ENCODE measurements at places on chromosomes 2 and 18.

DNA sequence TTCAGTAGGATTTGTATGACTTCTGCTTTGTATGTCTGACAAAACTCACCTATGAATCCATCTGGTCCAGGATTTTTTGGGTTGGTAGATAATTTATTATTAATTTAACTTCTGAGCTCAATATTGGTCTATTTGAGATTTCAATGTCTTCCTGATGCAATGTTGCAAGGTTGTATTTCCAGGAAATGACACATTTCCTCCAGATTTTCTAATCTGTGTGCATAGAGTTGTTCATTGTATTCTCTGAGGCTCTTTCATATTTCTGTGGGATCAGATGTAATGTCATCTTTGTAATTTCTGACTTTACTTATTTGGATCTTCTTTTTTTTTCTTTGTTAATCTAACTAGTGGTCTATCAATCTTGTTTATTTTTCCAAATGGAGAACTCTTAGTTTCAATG, 584.7 kb upstream of the SETBP1 start:
- H3K4me3 ChIP-seq: no peak overlapping the region
- H3K27me3 ChIP-seq: no peaks in the 10 kb centered on the region
- H3K4me1 ChIP-seq: no peaks in the 10 kb centered on the region
- DNase-seq: no peak
- no peaks in the 10 kb centered on the region for H3K36me3 ChIP-seq
- no peak overlapping the region for H3K27ac ChIP-seq

- DNase-seq: no peak
- no peak overlapping the region for H3K4me3 ChIP-seq
- no peaks in the 10 kb centered on the region for H3K36me3 ChIP-seq
- H3K27me3 ChIP-seq: no peaks in the 10 kb centered on the region
Measured at GRCh38 chr2:240032406-240033329, 2.4 kb upstream of the OR6B2 start.

- H3K4me3 ChIP-seq: no peak overlapping the region
- no peak for DNase-seq
- H3K27me3 ChIP-seq: no peaks in the 10 kb centered on the region
- peaks cover 4% of the 10 kb centered on the region for H3K4me1 ChIP-seq
- no peak overlapping the region for H3K27ac ChIP-seq
Measured at GRCh38 chr2:119520696-119521432, 3.4 kb downstream of the SCTR start.

- no peaks in the 10 kb centered on the region for H3K36me3 ChIP-seq
- no peak for DNase-seq
- no peak overlapping the region for H3K4me3 ChIP-seq
Measured at GRCh38 chr2:215556979-215557378, 121.1 kb upstream of the FN1 start.

DNA sequence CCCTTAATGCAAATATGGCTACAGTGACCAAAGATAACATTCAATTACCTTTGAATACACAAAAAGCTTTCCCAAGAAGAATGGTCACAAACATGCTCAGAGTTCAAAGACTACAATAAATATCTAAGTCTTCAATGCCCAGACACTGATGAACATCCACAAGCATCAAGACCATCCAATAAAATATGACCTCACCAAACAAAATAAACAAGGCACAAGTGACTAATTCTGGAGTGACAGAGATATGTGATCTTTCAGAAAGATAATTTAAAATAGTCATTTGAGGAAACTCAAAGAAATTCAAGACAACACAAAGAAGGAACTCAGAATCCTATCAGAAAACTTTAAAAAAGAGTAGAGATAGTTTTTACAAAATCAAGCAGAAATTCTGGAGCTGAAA, 40.6 kb upstream of the CAPN13 start:
- DNase-seq: no peak
- H3K27me3 ChIP-seq: no peaks in the 10 kb centered on the region
- H3K4me1 ChIP-seq: no peaks in the 10 kb centered on the region
- H3K27ac ChIP-seq: no peak overlapping the region

GRCh38 chr2:45637440-45637839, 14.0 kb upstream of the PRKCE start:
- H3K4me3 ChIP-seq: no peak overlapping the region
- no peaks in the 10 kb centered on the region for H3K27me3 ChIP-seq
- no peaks in the 10 kb centered on the region for H3K4me1 ChIP-seq
- H3K27ac ChIP-seq: no peak overlapping the region
- DNase-seq: no peak

DNA sequence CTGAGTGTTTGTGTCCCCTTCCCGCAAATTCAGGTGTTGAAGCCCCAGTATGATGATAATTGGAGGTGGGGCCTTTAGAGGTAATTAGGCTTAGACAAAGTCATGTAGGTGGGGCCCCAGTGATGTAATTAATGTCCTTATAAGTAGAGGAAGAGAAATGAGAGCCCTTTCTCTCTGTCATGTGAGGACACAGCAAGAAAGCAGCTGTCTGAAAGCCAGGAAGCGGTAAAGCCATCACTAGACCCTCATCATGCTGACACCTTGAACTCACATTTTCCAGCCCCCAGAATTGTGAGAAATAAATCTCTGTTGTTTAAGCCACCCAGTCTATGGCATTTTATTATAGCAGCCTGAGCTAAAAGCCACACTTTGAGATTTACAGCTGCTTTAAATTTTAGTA, 1580.0 kb downstream of the LRP1B start:
- no peaks in the 10 kb centered on the region for H3K27me3 ChIP-seq
- H3K4me3 ChIP-seq: no peak overlapping the region
- no peak for DNase-seq

GRCh38 chr2:208579678-208580077, 173.1 kb downstream of the PTH2R start:
- no peaks in the 10 kb centered on the region for H3K36me3 ChIP-seq
- H3K4me3 ChIP-seq: no peak overlapping the region
- H3K27me3 ChIP-seq: no peaks in the 10 kb centered on the region
- no peaks in the 10 kb centered on the region for H3K4me1 ChIP-seq

DNA sequence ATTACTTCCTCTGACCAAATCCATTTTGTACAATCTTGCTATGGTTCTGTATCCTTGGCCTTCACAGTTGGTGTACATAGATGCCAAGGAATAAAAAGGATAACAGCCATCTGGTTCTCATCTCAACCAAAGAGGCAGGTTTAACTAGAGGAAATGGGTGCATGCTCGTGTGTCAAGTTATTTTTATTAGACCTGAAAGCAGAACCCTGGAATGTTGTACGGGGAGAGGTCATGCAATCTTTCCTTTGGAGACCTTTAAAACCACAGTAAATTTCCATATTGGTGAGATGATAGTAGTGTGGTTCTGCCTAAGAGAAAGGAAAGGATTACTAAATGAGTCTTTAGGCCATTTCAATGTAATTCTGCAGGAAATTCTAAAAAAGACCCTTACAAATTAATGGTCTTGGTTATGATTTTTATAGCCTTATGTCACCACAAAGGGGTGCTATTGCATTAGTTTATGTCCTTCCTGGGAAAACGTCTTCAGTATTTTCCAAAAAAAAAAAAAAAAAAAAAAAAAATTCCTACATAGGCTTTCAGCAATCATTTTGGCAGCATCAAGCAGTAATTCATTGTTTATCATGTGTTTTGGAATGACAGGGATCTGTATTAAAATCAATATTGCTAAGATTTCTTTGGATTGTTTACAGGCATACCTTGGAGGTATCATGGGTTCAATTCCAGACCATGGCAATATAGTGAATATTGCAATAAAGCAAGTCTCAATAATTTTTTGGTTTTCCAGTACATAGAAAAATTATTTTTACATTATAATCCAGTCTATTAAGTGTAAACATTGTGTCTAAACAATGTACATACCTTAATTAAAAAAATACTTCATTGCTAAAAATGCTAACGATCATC, 270.8 kb downstream of the NYAP2 start:
- no peak overlapping the region for H3K27ac ChIP-seq
- H3K27me3 ChIP-seq: no peaks in the 10 kb centered on the region
- H3K4me1 ChIP-seq: no peaks in the 10 kb centered on the region

- no peak overlapping the region for H3K4me3 ChIP-seq
- no peaks in the 10 kb centered on the region for H3K36me3 ChIP-seq
- no peak for DNase-seq
- H3K27me3 ChIP-seq: no peaks in the 10 kb centered on the region
- no peaks in the 10 kb centered on the region for H3K4me1 ChIP-seq
Measured at GRCh38 chr2:50963734-50964133, 68.2 kb downstream of the NRXN1 start.

- no peaks in the 10 kb centered on the region for H3K36me3 ChIP-seq
- H3K4me1 ChIP-seq: no peaks in the 10 kb centered on the region
- H3K27ac ChIP-seq: no peak overlapping the region
- no peak for DNase-seq
- no peaks in the 10 kb centered on the region for H3K27me3 ChIP-seq
Measured at GRCh38 chr18:66752733-66753132, 148.8 kb upstream of the CDH19 start.

GRCh38 chr2:81903534-81903933, 1599.0 kb upstream of the LRRTM1 start:
- no peaks in the 10 kb centered on the region for H3K4me1 ChIP-seq
- H3K36me3 ChIP-seq: no peaks in the 10 kb centered on the region
- no peak overlapping the region for H3K4me3 ChIP-seq
- H3K27ac ChIP-seq: no peak overlapping the region
- DNase-seq: no peak
- no peaks in the 10 kb centered on the region for H3K27me3 ChIP-seq

GRCh38 chr2:177064422-177064821, 148.2 kb upstream of the HNRNPA3 start:
- no peak overlapping the region for H3K27ac ChIP-seq
- no peaks in the 10 kb centered on the region for H3K27me3 ChIP-seq
- no peak for DNase-seq
- no peak overlapping the region for H3K4me3 ChIP-seq

DNA sequence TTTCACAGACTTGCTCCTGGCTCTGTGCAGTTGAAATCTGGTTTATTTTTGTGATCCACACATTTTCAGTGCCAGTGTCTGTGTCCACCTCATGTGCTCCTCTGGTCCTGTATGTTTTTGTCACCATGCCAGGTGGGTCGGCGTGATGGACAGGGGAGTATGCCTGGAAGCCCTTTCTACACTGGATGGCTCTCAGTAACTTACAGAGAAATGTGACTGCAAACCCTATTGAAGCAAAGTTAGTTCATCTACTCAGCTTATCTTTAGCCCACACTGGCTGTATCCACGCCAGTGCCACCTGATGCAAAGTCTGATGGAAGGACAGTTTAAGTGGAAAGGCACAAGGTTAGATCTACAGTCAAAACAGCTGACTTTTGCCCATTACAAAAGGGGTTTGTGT, 4.3 kb downstream of the IMPA2 start:
- H3K27me3 ChIP-seq: no peaks in the 10 kb centered on the region
- H3K36me3 ChIP-seq: no peaks in the 10 kb centered on the region
- H3K27ac ChIP-seq: no peak overlapping the region
- H3K4me1 ChIP-seq: no peaks in the 10 kb centered on the region
- DNase-seq: no peak

DNA sequence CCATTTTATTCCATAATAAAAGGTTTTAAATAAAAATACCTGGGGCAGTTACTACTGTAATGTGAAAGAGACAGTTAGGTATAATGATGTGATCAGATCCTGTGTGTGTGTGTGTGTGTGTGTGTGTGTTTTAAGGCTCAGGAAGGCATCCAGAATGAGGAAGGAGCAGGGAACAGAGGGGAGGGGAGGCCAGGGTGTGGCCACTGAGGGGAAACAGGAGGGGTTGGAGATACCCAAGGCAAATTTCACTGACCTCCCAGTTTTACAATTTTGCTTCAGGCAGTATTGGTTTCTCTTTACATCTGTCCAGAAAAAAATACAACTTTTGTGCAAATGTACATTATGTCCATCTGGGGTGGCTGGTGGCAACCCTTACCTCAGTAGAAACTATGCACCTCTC, 163.5 kb upstream of the FBXO11 start:
- H3K27me3 ChIP-seq: no peaks in the 10 kb centered on the region
- DNase-seq: no peak
- no peaks in the 10 kb centered on the region for H3K4me1 ChIP-seq
- no peaks in the 10 kb centered on the region for H3K36me3 ChIP-seq

GRCh38 chr18:36640021-36640952, 188.5 kb downstream of the TPGS2 start:
- peaks cover 2% of the 10 kb centered on the region for H3K4me1 ChIP-seq
- H3K4me3 ChIP-seq: no peak overlapping the region
- H3K27me3 ChIP-seq: no peaks in the 10 kb centered on the region
- no peak for DNase-seq

GRCh38 chr2:233429175-233429897, 75.0 kb downstream of the DGKD start:
- H3K27ac ChIP-seq: no peak overlapping the region
- peak; percentile 45 for DNase-seq
- H3K4me1 ChIP-seq: peaks cover 18% of the 10 kb centered on the region

- H3K27me3 ChIP-seq: no peaks in the 10 kb centered on the region
- no peak for DNase-seq
- no peak overlapping the region for H3K4me3 ChIP-seq
- no peak overlapping the region for H3K27ac ChIP-seq
- no peaks in the 10 kb centered on the region for H3K4me1 ChIP-seq
Measured at GRCh38 chr2:4357121-4357520, 653.7 kb downstream of the DCDC2C start.

- no peaks in the 10 kb centered on the region for H3K4me1 ChIP-seq
- no peak overlapping the region for H3K27ac ChIP-seq
- no peaks in the 10 kb centered on the region for H3K27me3 ChIP-seq
- H3K4me3 ChIP-seq: no peak overlapping the region
- no peaks in the 10 kb centered on the region for H3K36me3 ChIP-seq
Measured at GRCh38 chr2:16643099-16643498, 22.5 kb downstream of the CYRIA start.

- peak overlapping the region; percentile 16 for H3K27ac ChIP-seq
- peaks cover 6% of the 10 kb centered on the region for H3K4me1 ChIP-seq
- H3K27me3 ChIP-seq: no peaks in the 10 kb centered on the region
- no peak overlapping the region for H3K4me3 ChIP-seq
Measured at GRCh38 chr2:173048897-173049661, 26.6 kb upstream of the MAP3K20 start.

DNA sequence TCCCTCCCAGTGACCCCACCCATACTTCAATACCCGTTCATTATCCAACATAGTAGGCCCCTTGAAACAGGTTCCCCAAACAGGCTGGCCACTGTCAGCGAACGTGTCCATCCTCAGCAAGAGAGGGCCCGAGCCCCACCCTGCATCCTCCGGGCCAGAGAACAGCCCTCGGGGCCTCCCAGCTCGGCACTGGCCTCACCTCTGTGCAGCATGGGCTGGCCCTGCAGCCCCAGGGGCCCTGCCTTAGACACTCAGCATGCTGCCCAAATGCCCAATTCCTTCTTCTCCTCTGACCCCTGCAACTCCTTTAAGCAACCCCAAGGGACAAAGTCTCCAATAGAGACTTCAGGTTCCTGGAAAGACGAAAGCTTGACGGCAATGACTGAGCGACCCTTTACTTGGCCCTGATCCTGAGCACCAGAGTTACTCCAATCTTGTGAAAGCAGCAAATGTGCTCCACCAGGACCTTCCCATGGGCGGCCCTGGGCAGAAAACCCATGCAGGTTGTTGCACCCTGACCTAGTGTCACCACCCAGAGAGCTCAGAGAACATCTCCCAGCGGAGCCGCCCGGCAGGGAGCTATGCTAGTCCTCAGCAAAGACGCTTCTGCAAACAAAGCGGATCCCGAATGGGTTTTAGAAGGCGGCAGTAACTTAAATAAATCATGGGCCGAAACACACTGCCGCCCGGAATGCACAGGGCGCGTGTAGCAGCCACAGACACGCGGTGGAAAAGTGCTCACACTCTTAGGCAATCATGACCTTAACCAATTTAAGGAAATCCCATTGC, 782 bp downstream of the COL6A3 start:
- no peak for DNase-seq
- H3K27me3 ChIP-seq: no peaks in the 10 kb centered on the region
- H3K27ac ChIP-seq: peak overlapping the region; percentile 77
- no peaks in the 10 kb centered on the region for H3K36me3 ChIP-seq
